Hematopoietic multipotent progenitor cell treated with erythropoietin and hydrocortisone succinate and interleukin-3 and kit ligand, for 15 days (in vitro differentiated cells): ENCODE measurements at places on chromosomes 2 and 18.
A peak's percentile ranks its signal among the peaks of the same experiment; 100 is the strongest.

DNA sequence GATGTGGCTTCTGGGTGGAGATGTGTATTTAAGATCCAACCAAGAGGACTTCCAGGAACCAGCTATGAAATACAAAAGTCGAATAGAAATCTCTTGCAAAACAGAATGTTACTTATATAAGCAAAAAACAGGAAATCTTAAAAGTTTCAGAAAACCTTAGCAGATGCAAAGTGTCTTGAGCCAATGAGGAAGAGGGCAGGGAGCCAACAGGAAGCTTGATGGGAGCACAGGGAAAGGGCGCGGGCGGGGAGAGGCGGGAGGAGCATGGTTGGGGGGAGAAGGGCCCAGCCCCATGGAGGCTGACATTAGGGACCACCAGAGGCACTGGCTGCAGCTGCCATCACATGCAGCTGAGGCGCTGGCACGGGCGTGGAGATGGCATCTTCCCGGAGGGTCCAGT, 203.3 kb downstream of the SNTG2 start:
- DNase-seq: no peak

DNA sequence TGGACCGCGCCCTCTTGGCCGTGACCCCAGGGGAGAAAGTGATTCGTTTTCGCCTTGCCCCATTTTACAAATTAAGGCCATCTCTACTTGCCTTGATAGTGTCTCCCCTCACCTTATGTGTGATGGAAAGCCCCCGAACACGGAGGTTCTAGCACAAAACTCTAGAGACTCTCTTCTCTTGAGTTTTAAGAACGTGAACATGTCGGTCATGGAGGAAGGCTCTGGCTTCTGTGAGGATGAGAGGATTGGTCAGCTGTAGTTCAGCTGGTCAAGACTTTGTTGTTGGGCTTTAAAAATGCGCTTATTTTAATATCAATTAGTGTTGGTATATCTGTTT, 828 bp downstream of the DYNC1I2 start:
- DNase-seq: no peak

DNA sequence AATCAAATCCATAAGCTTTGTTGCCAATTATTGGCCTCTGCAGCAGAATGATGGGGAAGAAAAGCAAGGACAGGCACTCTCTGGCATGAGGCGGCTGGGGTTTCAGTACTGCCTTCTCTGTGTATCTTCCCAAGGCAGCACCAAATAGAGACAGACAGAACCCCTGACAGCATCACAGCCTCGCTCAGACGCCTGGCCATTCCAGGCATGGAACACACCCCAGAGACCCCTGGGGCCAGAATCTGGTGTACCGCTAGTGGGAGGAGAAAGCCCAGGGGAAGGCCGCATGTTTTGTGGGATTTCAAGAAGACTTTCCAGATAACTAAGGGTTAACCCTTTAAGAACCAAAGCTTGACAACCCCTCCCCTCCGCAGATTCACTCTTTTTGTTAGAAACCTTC, 282.1 kb downstream of the EN1 start:
- DNase-seq: no peak

DNA sequence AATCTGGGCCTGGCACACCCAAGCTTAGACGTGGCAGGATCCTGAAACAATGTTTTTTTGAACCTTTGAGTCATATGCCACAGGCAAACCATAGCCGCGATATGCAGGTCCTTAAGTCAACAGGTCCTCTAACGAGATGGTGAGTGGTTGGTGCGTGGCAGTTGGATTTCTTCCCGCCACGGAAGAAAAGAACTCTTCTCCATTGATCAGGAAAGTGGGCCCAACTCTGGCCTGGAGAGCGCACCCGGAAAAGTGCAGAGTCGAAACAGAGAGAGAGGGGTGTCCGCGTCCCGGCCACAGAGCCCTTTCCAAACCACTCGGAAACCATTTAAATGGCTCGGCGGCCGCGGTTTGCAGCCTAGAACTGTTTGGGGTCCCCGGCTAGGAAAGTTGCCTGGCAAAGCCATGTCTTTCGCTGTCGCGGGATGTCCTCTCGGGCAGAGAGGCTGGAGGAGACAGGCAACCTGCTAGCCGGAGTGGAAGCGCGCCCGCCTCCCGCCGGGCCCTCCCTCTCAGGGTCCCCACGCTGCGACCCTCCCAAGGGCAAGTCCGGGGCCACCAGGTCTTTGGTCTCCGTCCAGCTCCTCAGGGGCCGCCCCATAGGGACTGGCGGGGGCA, 777 bp downstream of the GALNT3 start:
- no peak for DNase-seq

GRCh38 chr2:64923385-64923710, 65.9 kb upstream of the SLC1A4 start:
- no peak for DNase-seq

- peak; percentile 97 for DNase-seq
Observed at GRCh38 chr2:219218732-219219701, at the start of gene ABCB6. ABCB6 (minus strand) TSS chr2:219218958; CDS start chr2:219218673, 285 bp downstream.

- no peak for DNase-seq
Observed at GRCh38 chr2:31086590-31086989, 51.6 kb downstream of the GALNT14 start.

GRCh38 chr2:240143801-240144648, 3.6 kb upstream of the OTOS start:
- DNase-seq: peak; percentile 65

DNA sequence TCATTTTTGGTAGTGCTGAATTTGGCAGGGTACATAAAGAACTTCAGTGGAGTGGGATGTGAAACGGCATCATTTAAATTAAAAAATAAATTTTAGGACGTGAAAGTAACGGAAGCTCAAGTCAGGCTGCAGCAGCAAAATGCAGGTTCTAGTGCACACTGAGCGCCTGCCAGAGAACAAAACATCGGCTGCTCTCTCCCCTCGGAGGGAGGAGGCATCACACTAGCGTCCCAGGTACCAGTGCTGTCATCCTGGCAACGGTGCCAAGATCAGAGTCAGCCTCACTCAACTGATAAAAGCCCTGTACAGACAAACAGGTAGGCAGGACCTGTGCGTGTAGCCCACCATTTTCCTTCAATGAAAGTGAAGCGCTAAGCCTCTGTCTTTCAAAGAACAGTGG, 261.5 kb downstream of the PTGR3 start:
- DNase-seq: no peak

DNA sequence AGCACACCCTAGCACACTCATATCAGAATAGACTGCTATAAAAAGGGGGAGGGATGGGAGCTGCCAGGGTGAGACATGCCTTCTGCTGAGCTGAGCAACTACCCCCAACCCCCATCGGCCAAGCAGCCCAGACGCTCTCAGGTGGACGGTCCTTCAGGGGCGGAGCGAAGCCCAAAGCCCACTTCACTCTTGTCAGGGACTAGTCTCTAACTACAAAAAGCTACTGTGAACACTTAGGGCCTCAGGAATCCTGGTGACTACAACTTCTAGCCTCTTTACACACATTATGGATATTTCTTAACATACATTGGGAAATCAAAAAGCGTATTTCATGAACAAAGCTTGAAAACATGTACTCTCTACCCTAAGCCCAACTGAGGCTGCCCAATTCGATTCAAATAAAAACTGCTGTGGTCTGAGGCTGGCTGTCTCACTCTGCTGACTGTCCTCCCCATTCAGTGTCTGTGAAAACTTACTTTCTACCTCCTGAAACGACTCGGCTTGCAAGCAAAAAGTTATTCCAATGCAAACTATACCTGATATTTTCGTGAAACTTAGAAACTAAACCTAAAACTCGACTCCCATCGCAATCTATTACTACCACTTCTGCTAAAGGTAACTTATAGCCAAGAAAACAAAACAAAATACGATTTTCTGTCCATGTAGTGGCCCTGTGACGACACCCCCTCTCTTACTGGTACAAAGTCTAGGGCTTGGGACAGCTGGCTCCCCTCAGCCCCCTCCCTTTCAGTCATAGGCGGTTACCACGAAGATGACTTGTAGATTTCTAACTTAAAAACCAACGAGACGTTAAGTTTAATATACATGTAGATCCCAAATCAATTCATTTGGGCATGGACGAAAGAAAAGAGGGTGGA, 1.2 kb downstream of the SERTAD2 start:
- DNase-seq: peak; percentile 71

- no peak for DNase-seq
Observed at GRCh38 chr2:74947703-74948102, 10.7 kb upstream of the POLE4 start.

DNA sequence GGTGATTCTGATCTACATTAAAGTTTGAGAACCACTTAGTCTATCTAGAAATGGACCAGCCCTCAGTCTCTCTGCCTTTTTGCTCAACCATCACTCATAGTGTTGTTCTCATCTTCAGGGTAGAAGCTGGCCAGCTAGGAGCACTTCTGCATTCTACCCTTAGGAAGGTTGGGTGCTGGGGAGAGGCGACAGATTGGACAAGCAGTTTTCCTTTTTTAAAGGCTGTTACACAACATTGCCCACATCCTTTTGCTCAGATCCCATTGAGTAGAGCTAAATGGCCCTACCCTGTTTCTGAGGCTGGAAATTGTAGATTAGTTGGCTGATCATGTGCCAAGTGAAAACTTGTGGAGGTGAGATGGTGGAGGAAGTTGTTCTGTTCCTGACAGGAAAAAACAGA, 35.6 kb downstream of the OSBPL6 start:
- DNase-seq: no peak

DNA sequence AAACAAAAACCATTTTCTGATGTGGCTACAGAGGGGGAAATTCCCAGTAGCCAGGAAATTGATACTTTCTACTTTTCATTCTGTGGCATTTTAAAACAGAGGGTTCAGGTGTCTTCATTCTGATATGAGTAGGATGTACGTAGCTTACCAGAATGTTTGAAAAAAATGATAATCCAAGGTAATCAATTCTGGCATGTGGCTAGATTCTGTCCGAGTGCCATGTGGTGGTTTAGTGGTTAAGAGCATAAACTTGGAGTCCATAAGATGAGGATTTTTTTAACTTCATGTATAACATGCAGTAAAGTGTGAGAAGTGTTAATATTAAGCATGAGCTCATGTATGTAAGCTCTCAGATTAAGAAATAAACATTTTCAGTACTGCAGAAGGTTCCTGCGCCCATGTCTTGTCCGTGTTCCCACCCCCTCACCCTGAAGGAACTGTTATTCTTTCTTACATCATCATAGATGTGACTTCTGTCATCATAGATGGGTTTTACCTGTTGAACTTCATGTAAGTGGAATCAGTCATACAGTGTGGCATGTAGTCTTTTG, 4.5 kb downstream of the B3GNT2 start:
- no peak for DNase-seq

DNA sequence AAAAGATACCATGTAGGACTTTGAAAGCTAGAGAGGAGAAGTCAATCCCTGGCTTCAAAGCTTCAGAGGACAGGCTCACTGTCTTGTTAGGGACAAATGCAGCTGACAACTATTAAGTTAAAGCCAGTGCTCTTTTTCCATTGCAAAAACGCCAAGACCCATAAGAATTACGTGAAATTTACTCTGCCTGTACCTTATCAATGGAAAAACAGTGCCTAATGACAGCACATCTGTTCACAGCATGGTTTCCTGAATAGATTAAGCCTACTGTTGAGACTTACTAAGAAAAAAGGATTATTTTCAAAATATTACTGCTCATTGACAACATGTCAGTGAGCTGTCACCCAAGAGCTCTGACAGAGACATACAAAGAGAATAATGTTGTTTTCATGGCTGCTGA, 52.9 kb downstream of the ANKRD12 start:
- DNase-seq: peak; percentile 25

DNA sequence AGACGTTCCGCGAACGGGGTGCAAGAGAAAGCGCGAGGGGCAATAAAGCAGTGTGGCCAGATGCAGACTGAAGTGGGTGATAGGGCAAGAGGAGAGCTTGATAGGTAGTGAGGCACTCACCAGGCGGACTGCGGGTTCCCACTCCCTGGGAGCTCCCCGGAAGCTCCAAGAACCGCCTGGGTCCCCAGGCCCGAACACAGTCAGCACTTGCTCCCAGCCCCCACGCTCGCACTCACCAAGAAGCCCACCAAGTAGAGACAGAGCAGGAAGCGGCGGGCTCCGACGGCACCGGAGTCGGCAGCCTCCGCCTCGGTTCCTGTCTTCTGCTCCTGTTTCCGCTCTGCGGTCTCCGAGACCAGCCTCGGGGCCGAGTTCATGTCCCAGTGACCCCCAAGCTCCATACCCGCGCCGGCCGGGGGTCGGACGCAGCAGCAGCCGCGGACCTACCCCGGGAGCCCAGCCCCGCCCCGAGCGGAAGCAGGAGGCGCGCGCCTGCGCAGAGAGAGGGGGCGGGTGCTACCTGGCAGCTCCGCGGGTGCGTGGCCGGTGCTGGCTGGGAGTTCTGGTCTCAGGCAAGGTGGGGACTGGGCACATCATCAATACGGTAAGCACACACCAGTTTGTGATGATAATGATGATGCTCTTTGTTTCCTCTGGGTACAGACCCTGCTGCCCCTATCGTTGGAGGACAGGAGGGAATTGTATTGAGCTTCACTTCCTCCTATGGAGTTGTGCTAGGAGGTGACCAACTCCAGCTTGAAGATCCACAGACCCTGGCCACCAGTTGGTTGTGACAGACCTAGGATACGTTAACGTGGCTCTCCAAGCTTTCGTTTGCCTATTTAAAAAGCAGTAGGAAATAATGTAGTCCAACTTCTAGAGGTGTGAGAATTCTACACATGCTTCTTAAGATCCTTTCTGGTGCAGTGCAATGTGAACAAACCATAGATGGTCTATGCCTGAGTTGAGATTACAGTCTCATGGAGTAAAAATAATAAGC, 25.1 kb upstream of the TMEM182 start:
- peak; percentile 74 for DNase-seq

DNA sequence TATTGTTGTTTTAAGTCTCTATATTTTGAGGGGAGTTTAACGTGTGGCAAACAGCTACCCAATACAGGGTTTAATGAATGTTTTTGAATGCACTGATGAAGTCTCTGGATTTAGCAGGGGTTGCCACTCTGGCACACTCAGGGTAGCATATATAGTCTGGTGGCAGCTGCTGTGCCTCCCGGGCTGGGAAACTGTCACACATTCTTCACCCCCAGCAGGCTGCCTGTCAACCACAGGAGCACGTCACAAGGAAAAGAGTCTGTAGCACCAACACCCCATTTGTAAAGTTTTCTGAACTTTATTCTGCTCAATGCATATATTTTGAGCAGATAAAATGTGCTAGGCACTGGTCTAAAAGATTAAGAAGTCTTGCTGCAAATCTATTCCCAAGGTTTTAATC, 39.3 kb downstream of the NGEF start:
- no peak for DNase-seq

- no peak for DNase-seq
Observed at GRCh38 chr2:36967236-36967876, 1.0 kb upstream of the STRN start.
